ENCODE measurements at places on chromosomes 1 and 21.
A peak's percentile ranks its signal among the peaks of the same experiment; 100 is the strongest.

DNA sequence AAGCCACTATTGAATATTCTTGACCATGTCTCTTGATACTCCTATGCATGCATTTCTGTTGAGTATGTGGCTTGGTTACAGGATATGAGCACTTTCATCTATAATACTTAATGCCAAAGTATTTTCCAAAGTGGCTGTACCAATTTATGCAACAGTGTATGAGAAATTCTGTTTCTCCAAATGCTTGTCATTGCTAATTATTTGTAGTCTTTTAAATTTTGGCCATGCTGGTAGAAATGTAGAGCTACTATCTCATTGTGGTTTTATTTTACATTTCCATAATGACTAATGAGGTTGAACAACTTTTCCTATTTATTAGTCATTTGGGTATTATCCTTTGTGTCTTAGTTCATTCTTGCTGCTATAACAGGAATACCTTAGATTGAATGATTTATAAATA is 71.4 kb upstream of the TSPAN2 start:
- DNase-seq: no peak

- DNase-seq: no peak
These were observed 6.2 kb downstream of the ZNF691 start for GRCh38 chr1:42852608-42852980.

DNA sequence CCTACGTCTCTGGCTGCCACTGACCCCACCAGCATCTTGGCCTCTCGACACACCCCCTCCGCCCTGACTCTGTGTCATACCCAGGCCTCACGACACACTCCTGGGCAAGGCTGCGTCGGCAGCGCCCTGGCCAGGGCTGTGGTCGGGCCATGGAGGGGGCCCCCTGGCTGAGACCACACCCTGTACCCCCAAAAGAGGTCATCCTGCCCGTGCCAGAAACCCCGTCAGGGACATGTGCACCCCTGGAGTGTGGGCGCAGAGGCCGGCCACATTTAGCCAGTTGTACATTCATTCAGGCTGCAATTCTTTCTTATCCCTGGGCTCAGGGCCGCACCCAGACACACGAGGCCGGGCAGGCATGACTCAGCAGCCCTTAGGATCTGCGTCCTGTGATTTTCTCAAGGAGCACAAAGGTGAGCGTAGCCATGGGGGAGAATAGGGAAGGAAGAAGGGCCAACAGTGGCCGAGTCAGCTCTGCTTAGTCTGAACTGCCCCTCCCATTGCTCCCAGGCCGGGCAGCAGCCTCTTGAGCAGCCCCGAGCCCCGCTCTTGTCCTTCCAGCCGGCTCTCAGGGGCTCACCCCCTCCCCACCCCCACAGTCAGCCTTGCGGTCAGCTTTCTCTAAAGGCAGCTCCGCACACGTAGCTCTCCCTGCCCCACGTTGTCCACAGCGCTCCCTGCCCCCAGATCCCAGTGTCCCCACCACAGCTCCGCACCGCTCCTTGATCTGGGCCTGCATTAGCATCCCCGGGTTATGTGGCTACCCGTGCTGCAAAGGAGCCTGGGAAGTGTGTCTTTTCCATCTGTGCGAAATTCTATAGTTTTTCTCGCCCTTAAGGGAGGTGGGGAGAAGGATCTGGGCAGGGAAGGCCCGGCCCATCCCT is 7.9 kb downstream of the CSTB start:
- peak; percentile 82 for DNase-seq

GRCh38 chr1:154837672-154838171 is 32.4 kb downstream of the KCNN3 start:
- no peak for DNase-seq

- no peak for DNase-seq
These were observed 36.4 kb downstream of the DDAH1 start for GRCh38 chr1:85428471-85429089.

DNA sequence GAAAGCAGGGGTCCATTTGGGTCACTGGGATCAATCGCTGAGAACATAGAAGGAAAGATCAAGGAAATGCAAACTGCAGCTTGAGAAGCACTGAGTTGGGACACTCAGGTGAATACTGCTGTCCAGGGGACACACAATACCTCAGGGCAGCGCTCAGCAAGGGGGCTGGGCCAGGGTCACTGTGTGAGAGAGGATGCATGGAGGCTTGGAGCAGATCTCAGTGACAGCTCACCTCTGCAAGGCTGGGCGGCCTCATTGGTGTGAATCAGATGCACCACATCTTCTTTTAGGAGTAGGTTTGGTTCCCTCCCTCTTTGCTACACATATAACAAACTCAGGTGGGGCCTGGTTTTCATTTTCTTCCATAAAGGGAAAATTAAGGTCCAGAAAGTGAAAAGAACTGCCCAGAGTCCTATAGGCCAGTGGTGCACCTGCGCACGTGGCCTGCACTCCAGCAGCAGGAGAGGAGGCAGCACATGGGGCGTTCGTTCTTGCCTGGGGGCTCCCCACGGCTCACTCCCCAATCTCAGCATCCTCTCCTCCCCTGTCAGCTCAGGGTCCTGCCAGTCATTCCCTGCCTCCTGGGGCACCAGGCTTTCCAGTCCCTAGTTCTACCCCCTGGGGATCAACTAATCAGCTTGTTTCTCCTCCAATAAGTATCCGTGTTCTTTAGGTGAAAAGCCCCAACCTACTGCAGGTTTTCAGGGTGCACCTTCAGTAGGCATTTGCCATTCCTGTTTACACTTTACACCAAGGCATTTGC is 1.5 kb downstream of the A3GALT2 start:
- DNase-seq: no peak

- DNase-seq: no peak
These were observed 28.8 kb downstream of the AKT3 start for GRCh38 chr1:243821177-243821680.

DNA sequence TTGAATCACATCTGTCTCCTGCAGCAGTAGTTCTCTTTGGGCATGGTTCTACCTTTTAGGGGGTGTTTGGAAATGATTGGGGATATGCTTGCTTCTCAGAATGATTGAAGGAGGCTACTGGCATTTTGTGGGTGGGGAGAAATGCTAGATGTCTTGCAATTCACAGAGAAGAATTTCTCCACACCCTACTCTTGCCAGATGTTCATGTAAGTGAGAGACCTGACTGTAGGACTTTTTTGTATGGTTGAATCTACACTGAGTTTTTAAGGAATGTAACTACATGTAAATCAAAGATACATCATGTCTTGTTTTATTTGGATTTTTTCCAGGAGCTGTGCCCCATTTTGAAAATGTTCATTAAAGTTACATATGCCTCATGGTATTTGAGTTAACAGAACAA is 311.9 kb downstream of the PRDM2 start:
- DNase-seq: no peak

DNA sequence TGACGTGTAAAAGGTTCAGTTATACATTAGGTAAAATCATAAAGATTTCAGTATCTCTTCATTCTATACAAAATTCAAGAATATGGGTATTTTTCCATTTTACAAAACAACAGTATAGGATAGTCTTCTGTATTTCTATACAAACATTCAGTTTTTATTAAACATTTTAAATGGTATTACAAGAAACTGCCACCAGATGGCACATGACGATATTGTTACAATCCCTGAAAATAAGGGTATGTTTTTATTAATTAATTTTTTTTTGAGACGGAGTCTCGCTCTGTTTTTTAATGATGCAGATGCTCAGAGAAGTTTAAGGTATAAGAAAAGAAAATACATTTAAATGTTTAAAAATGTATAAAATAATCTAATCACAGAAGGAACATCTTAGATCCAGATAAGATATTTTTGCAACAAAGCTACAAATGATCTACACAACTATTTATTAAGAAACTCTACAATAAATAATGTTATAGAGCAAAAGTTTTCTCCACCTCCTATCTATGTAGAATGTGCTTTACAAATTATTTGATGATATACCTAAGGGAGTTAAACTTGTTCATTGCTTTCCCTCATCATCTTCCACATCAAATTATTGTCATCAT is 23.5 kb upstream of the RSBN1 start:
- peak; percentile 62 for DNase-seq
